Neural progenitor cell (in vitro differentiated cells): ENCODE measurements at places on chromosomes 3 and 15.

GRCh38 chr15:78340231-78341056 lies at the start of gene CRABP1:
Gene CRABP1, plus strand, starts transcription at chr15:78340353. Its CDS starts 76 bp downstream, at chr15:78340429.
- peak; percentile 86 for DNase-seq

- no peak for DNase-seq
These were observed 361.0 kb downstream of the SHQ1 start for GRCh38 chr3:72487078-72487765.

DNA sequence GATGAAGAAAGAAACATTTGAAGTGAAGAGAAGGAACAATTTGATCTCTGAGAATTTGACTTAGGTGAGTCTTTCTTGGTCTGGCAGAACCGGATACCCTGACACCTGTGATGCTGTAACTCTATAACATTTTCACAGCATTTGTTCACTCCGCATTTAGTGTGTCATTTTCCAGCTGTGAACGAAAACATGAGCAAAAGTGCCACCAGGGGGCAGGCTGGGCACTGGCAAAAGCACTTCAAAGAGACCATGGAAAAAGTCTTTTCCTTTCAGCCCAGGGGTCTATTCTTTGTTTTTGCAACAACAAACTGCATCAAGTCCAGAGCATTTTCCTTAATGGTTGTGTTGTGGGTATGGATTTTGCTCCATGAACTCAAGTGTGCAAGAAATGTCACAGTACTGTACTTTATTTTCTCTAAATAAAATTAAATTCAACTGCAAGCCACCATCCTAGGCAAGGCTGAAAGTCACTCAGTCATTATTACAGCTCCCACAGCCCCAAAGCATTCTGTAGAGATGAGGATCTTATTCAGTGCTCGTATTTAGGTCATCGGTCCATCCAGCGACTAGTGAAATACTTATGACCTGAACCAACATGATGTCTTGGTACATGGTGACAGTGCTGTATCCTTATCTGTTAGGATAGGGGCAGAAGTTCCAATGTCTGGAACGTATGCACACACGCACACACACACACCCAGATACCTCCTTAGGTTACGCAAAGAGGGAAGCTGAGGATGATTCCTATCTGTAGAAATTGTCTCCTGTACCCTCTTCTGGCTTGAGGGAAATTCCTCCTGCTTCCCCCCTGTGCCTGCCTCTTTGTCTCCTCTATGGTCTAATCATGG lies 125.5 kb downstream of the GADL1 start:
- peak; percentile 81 for DNase-seq

DNA sequence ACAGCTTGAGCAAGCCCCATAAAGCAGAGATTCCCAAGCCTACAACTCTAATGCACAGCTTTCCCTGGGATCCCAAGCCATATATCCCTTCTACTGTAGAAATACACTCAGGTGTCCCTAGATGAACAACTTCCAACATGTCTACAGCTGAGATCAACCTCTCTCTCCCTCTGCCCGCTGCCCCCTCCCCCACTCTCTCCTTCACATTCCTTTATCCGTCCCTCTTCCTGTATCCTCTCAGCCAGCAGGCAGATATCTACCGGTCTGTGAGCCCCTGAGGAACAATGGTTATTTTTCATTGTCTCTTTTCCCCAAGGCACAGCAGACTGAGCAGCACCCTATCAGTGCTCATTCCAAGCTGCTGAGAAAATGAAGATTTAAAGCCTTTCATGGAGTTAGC lies 138.6 kb downstream of the SUCLG2 start:
- peak; percentile 33 for DNase-seq

DNA sequence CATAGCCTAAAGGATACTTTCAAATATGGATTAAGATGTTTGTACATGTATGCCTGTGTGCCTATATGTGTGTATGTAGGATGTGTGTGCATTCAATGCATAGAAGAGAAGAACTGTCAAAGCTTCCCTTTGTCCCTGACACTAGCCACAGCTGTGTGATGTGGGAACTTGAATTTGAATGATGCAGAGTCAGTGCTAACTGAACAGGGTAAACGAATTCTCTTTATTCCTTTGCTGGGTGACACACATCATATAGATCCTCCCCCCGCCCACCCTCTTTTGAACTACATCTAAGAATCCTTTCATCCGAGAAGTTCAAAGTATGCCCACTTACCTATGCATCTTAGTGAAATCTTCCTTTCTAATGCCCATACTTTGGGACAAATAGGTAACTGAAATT lies 228.3 kb downstream of the GAP43 start:
- DNase-seq: no peak

DNA sequence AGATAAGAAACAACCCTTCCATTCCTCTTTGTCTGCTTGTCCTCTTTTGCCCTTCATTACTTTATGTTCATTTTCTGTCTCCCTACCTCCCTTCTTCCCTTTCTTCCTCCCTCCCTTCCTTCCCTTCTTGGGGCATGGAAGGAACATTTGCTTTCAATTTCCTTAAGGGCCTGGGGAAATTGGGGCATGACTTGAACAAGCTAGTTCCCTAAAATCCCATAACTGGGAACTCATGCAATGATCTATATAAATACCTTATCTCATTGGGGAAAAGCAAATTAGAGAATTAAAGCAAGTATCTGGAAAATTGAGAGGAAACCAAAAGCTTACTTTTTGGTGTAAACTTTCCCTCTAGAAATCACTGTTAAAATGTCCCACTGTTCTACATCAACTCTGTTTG lies 35.7 kb downstream of the BOC start:
- no peak for DNase-seq

DNA sequence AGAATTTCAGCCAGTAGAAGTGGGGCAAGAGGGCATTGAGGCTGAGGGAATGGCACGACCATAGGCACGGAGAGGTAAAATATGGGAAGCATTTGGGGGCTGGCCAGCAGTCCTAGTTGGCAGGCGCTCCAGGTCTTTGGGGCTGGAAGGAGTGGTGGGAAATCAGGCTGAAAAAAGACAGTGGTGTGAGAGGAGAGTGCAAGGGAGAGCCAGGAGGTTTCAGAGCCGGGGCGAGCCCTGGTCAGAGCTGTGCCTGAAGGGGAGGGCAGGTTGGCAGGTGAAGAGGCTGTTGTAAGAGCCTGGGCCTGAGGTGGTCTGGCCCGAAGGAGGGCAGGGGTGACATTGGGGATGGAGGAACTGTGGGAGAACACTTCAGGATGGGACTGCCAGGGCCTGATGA lies 1.6 kb upstream of the IDH3A start:
- DNase-seq: no peak

- DNase-seq: peak; percentile 3
These were observed 45.3 kb upstream of the EIF5A2 start for GRCh38 chr3:170953736-170954135.

DNA sequence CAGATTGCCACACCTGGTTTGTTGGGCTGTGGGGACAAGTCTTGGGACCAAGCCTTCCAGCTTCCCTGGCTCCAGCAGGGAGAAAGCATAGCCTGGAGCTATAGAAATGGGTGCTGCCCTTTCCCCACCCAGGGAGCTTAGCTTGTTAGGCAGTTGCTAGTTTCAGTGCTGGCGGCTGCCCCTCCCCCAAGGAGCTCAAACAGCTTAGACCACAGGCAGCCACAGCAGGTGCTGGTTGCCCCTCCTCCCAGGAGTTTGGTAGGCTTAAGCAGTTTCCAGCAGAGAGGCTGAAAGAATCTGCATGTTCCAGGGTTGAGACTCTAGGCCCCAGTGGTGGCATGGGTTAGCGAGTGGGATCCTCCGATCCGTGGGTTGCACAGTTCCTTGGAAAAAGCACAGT lies 889.7 kb downstream of the IGSF11 start:
- peak; percentile 8 for DNase-seq

DNA sequence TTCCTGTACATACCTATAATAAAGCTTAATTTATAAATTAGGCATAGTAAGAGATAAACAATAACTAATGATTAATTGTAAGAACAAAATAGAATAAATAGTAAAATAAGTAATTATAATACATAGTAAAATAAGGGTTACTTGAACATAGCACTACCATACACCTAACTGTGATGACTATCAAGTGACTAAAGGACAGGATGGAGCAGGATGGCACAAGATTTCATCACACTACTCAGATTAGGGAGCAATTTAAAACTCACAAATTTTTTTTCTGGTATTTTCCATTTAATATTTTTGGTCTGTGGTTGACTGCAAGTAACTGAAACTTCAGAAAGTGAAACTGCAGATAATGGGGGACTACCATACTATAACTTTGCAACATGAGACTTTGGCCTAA lies 14.8 kb downstream of the RFX7 start:
- no peak for DNase-seq

GRCh38 chr3:21909096-21909495 lies 158.1 kb upstream of the ZNF385D start:
- no peak for DNase-seq

- no peak for DNase-seq
These were observed 79.6 kb upstream of the DCBLD2 start for GRCh38 chr3:98980915-98981596.

DNA sequence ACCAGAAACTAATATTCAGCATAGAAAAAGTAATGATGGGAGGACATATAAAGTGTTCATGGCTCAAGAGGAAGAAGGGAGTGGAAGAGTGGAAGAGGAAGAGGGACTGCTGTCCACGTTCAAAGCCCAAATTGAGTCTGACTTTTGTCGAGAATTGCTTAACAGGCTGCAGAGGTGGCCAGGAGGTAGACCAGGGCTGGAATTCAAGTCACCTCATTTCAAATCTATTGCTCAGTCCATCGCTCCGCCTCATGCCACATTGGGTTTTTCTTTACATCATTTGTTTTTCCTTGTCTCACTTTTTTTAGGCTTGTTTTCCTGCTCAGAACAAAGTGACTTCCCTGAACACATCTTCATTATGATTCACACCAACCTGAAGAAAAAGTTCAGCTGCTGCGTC lies 97.0 kb downstream of the RPL39L start:
- no peak for DNase-seq

- DNase-seq: no peak
These were observed 540.5 kb downstream of the AGBL1 start for GRCh38 chr15:86620157-86620556.

- no peak for DNase-seq
These were observed 27.2 kb downstream of the USP3 start for GRCh38 chr15:63531586-63531985.

DNA sequence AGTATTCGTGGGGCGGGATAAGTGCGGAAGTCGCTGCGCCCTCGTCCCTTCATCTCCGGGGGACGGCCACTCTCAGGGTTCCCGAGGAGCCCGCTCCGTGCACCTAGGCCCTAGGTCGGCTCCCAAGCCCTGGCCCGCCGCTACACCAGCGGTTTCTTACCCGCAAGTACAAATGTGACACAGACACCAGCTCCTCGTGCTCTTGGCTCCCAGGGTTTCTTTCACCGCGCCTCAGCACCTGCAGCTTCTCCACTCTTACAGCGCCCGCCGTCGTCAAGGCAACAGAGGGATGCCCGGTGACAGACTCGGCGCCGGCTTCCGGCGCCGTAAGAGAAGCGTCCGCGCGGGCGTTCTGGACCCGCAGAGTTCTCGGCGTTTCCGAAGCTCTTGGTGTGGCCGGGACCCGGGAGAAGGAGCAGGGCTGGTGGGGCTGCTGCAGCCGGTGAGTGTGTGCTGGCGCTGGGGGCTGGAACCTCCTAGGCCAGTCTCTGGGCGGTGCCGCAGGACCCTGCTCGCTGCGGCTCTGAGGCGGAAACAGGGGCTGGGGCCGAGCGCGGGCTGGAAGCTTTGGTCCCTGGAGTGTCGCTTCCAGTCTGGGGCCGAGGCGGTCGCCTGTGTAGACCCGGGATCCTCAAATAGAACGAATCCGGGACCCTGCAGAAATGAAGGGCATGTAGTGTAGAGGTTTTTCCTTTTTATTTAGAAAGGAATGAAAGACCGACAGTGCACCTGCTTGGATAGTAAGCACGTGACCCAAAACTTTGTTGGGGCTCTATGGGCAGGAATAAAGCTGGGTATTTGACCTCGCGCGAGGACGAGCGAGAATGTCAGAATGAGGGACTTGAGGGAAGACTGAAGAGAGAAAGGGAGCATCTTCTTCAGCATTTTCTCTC lies 155.4 kb upstream of the GOLGA6L4 start:
- DNase-seq: peak; percentile 84

- DNase-seq: no peak
These were observed 6.6 kb upstream of the MAGEF1 start for GRCh38 chr3:184718431-184718830.

DNA sequence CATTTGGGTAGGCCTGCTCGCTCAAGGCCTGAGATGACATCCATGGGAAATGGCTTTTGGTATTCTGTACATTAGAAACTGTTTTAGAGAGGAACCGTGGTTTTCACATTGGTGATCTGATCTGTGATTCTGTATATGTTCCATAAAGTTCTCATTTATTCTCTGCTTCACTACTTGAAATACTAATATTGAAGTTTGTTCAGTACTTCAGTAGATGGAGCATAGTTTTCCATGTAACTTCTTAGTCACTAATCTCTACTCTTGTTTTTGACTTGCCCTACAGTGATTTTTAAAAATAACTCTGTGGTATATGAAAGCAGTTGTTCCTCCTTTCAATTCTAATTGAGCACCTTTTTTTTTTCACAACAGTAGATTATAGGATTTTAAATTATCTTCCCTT lies 66.5 kb downstream of the MBNL1 start:
- no peak for DNase-seq

GRCh38 chr3:184373422-184373821 lies 4.6 kb downstream of the THPO start:
- DNase-seq: no peak

GRCh38 chr3:12042638-12043037 lies 38.5 kb downstream of the SYN2 start:
- DNase-seq: no peak
